ENCODE measurements at places on chromosomes 7 and 10.

DNA sequence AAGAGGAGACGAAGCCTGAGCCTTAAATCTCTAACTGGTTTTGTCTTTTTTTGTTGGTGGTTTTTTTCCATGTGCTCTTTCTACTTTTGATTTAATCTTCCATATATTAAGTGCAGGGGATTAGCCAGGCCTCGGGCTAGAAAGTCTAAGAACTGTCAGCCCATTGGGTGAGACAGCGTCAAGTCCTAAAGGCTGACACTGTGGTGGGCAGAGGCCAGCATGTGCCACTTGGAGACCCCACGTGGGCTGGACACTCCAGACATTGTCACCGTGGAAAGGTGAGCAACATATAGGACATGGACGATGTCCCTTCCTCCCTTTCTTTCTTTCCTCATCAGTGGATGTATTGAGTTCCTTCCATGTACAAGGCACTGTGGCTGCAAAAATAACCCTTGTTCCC is 129.3 kb downstream of the TMEM178B start:
- no peak for DNase-seq

DNA sequence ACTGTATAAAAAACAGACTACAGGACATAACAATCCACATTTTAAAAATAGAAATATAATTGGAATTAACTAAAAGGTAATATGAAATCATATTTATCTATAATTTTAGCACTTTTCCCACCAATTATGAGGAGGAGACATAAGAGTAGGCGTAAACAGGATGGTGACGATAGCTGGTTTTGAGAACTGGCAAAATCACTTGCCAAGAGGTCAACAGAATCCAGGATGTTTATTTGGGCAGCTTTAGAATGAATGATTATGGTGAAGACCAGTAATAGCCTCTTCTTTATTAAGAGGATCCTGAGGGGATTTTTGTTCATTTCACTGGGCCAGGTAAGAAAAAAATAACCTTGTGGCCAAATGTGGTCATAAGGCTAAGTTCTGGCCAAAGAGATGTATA is 67.2 kb downstream of the TPK1 start:
- no peak for DNase-seq

GRCh38 chr7:90242369-90243168 is 2.4 kb upstream of the CFAP69 start:
- DNase-seq, result no peak

DNA sequence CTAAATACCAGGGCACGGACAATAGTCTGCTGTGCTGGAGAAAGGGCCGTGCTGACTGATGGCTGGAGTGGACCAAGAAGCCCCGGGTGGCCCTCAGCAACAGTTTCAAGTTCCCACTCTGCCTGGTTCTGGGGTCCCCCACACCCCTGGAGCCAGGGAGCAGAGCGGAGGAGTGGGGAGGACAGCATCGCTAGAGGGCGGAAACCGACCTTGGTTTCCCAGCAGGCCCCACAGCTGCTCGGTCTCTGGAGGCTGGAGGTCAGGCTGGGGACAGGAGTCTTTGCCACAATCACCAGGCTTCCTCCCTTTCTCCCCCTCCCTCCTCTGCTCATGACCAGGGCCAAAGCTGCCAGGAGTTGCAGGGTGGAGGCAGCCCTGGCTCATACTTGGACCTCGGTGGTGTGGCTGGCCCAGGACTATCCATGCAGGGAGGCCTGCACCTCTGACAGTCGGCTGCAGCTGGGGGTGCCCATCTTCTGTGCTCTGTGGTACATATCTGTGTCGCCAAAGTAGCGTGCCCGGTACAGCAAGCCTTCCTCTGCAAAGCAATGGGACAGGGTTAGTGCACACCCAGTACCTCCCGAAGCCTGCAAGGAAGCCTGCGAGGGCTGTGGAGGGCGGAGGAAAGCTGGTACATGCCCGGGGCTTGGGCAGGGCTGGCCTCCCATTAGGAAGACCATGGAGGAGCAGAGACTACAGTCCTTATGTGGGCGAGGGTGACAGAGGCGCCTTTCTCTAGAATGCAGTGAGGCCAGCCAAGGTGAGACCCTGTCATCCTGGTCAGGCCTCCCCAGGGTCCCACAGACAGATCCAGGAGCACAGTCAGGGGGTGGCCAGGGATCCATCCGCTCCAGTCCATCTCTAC is 19.1 kb downstream of the DNAJB12 start:
- DNase-seq, result no peak

GRCh38 chr7:39592586-39592985 is 26.4 kb downstream of the YAE1 start:
- DNase-seq, result no peak

DNA sequence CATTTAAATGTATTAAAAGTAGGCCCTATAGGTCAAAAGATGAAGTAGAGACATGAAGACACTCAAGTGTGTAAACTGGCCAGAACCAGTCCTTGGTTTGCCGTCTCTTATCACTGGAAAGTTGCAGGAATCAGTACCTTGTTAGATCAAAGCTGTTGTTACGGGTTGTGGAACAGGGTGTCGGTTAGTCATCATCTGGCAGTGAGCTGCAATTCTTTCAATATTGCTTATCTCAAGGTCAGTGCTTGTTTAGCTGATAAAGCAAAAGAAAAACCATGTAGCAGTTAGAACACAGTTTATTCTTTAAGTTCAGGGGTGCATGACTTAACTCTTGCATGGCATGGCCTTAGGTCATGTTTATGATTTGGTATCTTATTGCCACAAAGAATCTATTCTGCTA is 10.0 kb upstream of the SLC13A1 start:
- DNase-seq, result peak; percentile 6

DNA sequence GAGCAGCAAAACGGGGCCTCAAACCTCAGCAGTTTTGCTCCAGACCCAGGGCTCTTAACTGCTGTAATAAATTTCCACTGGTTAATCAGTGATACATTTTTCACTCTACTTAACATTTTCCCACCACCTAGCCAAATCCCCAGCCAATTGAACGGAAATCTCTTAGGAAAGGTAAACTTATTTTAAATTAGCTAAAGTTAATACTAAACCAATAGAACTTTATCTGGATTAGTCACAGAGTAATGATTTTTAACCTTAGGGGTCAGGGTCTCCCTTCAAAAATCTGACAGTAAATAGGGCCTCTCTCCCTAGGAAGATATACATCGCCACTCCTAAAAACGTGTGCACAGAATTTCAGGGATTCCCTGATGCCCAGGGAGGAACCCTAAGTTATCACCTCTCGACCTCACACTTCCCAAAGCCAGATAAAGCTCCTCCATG is 87.4 kb upstream of the KMT2E start:
- no peak for DNase-seq

GRCh38 chr10:102642736-102643335 is 1.4 kb upstream of the TRIM8 start:
- peak; percentile 80 for DNase-seq

GRCh38 chr10:4776234-4776638 is 49.8 kb upstream of the AKR1E2 start:
- DNase-seq, result no peak
